ENCODE measurements at places on chromosomes 7 and 10.

GRCh38 chr10:7265396-7266123 lies 145.3 kb downstream of the SFMBT2 start:
- no peak for DNase-seq

- no peak for DNase-seq
Observed at GRCh38 chr7:44259547-44260457, 59.0 kb downstream of the YKT6 start.

DNA sequence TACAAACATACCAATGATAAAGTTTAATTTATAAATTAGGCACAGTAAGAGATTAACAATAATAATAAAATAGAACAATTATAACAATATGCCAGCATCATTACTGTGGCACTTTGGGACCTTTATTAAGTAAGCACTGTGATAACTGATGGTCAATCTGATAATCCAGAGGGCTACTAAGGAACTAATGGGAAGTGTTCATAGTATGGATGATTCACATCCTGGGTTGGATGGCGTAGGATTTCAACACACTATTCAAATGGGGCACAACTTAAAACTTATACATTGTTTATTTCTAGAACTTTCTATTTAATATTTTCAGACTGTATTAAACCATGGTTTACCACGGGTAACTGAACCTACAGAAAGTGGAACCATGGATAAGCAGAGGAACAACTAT lies 90.8 kb downstream of the KIF20B start:
- no peak for DNase-seq

DNA sequence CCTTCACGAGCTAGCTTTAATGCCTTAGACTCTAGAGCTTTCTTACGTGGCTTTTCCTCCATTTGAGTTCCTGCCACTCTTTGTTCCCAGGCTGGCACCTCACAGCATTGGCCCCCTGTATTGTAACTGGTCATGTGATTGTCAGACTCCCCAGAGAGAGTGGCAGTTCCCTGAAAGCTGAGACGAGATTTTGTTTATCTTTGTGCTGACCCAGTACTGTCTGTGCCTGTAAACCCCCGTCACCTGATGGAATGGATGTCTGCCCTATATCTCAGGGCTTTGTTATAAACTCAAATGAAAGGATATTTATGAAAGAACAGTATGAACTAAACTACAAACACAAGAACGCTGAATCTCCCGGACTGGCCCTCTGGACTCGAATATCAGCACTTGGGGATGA lies 13.0 kb downstream of the NOBOX start:
- no peak for DNase-seq

DNA sequence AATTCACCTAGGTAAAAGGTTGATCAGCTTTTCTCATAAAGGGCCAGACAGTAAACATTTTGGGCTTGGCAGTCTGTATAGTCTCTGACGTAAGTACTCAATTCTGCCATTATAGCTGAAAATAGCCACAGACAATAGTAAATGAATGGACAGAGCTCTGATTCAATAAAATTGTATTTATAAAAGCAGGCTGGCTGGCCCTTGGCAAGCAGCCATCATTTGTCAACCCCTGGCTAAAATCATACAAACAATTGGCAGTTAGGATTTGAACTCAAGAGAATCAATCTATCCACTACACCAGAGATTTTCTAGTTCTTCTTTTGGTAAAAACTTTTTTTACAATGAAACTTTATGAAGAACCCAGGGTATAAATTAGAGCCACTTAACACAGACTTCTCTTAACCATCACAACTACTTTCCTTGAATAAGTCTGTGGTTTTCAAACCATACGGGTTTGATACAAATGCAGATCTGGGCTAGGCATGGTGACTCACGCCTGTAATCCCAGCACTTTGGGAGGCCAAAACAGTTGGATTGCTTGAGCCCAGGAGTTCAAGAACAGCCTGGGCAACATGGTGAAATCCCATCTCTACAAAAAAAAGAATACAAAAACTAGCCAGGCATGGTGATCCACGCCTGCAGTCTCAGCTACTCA lies 124.5 kb downstream of the SLC16A9 start:
- DNase-seq: no peak

DNA sequence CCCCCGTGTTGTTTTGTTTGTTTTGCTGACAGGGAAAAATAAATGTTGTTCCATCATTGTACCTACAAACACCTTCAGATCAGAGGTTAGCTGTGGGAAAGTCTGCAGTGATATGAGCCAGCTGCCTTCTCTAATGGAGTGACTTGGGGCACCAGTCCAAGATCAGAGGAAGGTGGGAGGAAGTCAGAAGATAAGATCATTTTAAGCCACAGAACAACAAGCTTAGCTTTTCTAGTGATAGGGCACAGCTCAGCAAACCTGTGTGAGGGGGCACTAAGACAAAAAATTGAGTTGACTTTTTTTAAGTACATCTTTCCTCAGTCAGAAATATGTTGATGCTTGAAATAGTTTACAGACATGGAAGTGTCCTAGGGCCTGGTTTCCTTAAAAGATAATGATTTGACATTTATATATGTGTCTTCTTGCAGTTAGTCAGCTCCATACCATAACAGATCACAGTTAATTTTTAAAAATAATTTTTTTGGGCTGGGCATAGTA lies 240.3 kb upstream of the KAT6B start:
- peak; percentile 12 for DNase-seq

DNA sequence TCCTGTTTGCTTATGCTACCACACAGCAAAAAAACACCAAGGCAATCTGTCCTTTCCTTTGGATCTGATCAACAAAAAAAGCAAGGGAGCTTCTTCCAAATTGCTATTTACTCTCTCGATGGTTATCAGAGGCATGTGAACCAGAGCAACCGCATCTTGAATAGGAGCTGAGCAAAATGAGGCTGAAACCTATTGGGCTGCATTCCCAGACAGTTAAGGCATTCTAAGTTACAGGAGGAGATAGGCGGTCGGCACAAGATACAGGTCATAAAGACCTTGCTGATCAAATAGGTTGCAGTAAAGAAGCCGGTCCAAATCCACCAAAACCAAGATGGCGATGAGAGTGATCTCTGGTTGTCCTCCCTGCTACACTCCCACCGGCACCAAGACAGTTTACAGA lies 76.8 kb upstream of the FRMD4A start:
- DNase-seq: no peak

DNA sequence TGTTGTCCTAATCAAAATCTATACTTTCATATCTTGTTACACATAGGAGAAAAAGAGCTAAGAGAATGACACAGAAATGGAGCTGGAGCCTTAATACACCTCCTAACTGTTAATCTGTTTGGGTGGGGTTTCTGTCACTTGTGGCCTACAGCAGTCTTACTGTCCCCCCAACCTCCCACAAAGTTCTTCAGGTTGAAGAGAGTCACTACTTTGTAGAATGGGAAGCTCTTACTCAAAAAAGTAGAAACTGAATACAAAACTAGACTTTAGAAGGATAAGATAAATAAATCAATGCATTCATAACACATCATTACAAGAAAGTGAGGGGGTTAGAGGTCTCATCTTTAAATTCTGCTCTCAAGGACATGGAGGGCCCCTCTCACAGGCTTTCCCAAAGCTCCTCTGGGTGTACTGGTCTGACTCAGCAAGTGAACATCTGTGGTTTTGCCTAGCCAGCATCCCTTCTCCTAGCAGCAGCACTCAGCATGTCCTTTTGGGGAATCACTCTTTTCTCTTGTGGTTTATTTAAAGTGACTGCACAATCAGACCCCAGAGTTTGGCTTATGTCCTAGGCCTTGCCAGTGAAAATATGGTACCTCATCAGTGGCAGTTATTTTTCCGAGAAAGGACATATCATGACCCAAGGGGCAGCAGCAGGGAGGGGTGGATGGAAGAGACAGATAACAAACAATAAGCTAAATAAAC lies 2.0 kb upstream of the BLVRA start:
- DNase-seq: no peak

DNA sequence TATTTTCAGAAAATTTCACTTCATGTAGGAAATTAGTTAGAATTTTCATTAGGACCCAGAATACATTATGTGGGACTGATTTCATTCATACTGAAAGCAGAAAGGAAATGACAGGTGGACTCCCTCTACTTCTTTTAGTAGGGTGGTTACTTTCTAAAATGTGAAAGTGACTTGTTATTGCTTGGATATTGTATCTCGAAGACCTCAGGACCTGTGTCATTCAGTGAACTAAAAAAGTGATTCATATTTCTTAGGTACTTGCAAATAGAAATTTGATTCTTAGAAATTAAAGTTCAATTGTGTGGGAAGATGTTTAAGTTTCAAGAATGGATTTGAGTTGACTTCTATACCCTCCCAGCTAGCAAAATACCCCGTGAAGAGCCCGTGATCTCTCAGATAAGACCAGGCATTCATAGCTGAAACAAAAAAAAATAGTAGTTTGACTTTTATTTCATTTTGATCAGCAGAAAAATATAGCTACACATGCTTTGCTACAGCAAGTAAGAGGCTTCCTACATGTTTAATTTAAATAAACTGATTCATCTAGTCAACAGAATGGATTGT lies 1037.1 kb downstream of the GATA3 start:
- peak; percentile 35 for DNase-seq

GRCh38 chr10:133454204-133454893 lies 604 bp downstream of the SCART1 start:
- DNase-seq: no peak

GRCh38 chr10:11035301-11035991 lies 17.8 kb downstream of the CELF2 start:
- no peak for DNase-seq

DNA sequence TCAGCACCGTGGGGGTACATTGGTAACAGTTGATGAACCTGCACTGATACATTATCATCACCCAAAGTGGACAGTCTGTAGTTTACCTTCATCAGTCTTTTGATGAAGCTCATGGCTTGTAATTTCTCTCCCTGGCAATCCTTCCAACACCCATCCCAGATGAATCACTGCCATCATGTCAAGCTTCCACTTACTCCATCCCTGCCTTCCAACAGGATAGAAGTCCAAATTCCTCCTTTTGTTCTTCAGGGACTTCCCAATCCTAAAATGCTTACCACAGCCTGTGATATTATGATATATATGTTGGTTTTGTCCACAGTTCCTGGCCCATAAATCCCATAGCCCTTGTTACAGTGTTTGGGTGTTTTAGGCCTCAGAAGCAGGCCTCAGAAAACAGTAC lies 16.1 kb downstream of the SNX10 start:
- no peak for DNase-seq

DNA sequence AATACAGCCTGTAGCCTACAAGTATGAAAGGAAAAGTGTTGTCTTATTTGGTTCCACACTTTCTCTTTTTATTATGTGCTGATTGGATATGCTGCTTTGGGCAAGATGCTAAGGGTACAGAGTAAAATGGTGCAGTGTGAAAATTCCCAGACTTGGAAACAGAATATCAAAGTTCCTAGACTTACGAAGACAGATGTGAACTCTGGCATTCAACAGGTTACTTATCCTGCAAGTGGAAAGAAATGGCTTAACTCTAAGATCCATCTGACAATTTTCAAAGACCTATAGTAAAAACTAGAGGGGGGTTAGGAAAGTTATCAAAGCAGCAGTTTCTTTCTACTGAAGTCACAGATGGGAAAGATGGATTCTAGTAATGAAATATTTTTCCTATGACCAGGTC lies 24.1 kb downstream of the CUTC start:
- no peak for DNase-seq

- no peak for DNase-seq
Observed at GRCh38 chr10:44760513-44760912, 150.6 kb upstream of the TMEM72 start.

DNA sequence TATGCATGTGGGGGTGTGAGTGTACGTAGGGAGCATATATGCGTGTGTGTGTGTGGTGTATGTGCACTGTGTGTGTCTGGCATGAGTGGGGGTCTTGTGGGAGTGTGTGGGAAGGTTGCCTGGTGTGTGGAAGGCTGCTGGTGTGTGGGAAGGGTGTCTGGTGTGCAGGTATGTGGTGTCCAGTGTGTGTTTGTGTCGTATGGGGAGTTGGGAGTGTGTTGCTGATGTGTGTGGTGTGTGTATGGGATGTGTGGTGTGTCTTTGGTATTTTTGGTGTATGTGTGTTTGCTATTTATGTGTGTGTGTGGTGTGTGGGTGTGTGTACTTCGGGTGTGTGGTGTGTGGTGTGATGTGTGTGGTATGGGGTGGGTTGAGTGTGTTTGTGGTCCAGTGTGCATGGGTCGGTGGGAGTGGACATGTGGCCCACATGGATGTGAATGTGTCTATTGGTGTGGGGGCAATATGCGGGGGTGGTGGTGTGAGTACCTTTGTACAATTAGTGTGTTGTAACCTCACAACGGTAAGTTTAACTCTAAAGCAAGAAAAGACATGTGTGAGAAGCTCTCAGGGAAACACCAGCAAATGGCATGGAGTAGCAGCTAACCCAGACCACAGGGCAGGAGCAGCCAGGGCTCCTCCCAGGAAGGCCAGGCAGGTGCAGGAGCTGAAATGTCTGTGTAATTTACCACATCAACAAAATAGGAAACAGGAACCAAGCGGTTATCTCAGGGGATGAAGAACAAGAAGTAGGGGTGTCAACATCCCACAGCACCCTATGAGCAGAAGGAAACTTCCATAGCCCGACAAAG lies 11.9 kb downstream of the ANTXRL start:
- DNase-seq: no peak

DNA sequence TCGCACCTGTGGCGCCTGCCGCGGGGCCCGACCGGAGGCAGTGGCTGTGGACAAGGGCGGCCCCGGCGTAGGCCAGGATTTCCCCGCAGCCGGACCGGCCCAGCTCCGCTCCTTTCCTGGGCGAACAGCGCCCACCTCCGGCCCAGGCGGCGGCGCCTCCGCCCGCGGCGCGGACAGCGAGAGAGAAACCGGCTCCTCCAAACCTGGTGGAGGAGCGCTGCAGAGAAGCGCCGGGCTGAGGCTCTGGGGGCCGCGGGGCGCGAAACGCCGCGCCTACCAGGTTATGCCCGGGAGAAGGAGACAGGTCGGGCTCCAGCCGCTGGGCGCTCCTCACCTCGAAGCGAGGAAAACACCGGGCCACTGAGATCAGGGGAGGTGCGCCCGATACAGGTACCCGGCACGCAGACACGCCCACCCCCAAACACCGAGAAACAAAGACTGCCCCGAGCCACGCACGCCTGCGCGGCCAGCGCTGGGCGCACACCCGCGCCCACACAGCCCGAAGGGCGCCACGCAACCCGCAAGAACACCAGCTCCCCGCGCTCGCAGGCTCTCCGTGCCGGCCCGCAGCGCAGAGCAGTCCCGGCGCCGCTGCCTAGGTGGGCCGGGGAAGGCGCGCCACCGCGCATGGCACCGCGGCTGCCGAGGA lies 3.3 kb downstream of the GRID1 start:
- no peak for DNase-seq

DNA sequence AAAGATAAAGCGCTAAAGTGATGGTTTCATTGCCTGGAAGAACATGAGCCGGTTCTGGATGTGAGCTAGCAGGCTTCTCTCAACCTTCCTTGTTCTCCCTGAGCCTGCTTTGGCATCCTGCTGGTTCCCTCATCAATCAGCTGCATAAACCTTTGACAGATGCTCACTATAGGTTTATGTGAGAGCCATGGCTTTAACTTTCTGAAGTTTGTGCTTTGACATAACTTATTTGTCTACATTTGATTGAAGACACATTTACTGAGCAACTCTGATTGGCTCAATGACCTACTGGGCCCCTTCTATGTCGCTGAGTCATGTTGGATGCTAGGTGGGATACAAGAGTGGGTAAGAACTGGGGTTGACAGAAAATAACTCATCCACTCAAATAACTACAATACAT lies 192.0 kb downstream of the ADAM12 start:
- no peak for DNase-seq

- DNase-seq: no peak
Observed at GRCh38 chr7:158614700-158615099, 27.1 kb upstream of the PTPRN2 start.

- no peak for DNase-seq
Observed at GRCh38 chr10:87842776-87843497, 20.4 kb downstream of the KLLN start.

- DNase-seq: no peak
Observed at GRCh38 chr7:157738066-157738460, 401.3 kb downstream of the DNAJB6 start.

Data from stimulated activated CD4-positive, alpha-beta T cell treated with anti-CD3 and anti-CD28 coated beads, Interleukin-15, amount 100 ng/mL, for 48 hours (primary cell).